Activated CD4-positive, alpha-beta T cell treated with anti-CD3 and anti-CD28 coated beads, Interleukin-10, Interleukin-2, amounts not matched to agents 100 ng/mL and 50 ng/mL, durations not matched to agents 16 hours and 8 hours (primary cell): ENCODE measurements at places on chromosomes 5 and 9.

- DNase-seq: peak; percentile 85
Observed at GRCh38 chr5:157602505-157602904, 26.9 kb upstream of the ADAM19 start.

DNA sequence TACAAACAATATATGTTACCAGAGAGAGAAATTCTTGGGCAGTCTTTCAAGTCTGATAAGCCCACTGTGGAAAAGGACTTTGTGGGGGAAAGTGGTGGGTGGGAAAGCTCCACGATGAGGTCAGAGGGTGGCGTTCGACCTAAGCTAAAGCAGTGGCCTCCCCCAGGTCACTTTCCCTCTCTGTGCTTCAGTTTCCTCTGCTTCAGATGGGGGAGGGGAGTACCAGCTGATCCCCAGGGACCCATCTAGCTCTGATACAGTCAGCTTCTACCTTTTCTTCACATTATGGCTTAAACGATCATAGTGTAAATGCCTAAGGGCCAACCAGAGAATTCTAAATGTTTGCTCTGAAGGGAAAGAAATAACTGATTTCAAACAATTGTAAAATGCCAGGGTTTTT is 36.6 kb upstream of the ARSB start:
- no peak for DNase-seq

GRCh38 chr9:81579381-81579780 is 110.0 kb downstream of the TLE1 start:
- no peak for DNase-seq

DNA sequence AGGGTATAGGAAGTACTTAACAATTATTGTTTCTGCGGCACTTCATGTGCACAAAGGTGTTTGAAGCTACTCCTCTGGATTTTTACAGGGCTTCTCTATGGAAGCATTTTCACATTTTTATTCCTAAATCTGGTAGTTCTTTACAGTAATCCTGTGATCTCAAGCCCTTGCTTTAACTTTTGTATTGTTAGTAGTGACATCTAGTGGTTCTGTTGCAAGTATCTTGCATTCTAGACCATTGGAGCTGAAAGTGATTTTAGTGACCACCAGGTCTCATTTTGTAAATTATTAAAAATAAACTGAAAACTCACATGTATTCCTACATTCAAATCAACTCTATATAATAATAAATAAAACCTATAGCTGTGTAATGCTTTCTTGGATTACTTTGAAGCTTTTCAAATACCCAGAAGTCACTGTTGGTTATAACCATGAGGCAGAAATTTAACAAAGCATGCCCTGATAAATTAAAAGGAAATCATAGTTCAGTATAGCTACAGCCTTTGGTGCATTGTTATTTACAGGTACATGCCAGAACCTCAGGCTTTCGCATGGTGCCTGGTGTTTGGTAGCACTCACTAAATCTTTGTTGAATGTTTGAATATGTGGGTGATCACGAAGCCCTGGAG is 18.9 kb downstream of the RPS23 start:
- no peak for DNase-seq

DNA sequence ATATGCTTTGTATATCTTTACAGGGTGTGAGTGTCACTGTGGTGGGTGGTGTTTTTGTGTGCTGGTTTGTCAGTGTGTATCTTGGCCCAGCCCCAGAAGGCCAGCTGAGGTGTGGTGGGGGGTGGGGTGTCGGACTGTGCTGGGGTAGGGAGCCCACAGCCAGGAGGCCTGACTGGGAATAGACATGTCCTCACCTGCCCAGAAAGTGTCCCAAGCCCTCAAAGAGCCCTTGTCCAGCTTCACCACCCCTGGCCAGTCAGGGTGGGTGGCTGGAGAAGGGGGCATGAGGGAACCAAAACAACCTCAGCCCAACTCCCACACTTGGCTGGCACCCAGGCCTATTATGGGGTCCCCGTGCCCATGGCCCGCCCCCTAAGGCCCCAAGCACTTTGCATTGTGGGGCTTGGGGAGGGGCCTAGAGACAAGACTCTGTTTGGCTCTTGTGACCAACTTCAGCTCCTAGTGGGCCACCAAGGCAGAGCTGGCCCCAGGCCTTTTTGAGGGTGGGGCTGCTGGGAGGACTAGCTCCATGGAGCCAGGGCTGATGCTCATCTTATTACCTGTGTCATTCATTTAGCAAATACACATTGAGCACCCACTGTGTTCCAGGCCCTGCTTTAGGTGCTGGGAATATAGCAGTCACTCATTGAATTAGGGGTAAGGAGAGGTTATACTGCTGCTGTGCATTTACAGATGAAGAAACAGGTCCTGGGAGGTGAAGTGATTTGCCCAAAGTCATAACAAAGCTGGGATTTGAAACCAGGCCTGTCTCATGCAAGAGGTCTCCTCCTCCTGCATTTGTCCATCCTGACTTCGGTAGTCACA is 56.2 kb upstream of the PSD2 start:
- DNase-seq: no peak

DNA sequence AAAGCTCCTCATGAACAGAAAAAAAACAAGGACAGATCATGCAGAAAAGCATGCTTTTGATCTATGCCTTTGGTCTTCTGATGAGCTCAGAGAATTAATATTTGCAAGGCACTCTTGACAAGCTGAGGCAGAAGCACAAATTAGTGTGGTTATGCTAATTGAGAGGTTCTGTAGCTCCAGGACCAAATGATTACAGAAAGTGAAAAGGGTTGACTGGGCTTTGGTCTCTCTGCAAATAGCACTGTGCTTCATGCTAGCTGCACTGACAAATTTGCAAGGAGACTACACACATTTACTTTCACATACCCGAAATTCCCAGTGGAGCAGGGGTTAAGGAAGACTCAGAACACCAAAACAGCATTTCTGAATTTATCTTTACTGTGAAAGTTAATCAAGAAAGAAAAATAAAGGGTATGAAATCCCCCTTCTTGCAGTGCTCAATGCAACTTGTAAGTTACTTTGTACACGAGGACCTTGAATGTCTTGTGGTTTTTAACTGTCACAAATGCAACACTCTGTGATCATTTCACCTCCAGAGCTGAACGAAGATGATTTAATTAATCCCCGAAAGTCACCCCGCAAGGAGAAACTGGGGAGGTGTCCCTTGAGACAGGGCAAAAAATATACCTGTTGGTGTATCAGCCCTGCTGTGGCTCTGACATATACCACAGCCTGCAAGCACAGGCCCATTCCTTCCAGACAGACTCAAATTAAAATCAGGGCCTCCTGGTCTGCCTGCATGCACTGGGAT is 11.9 kb downstream of the RAPGEF1 start:
- peak; percentile 86 for DNase-seq

GRCh38 chr5:180201051-180201987 is 7.7 kb downstream of the RASGEF1C start:
- no peak for DNase-seq

DNA sequence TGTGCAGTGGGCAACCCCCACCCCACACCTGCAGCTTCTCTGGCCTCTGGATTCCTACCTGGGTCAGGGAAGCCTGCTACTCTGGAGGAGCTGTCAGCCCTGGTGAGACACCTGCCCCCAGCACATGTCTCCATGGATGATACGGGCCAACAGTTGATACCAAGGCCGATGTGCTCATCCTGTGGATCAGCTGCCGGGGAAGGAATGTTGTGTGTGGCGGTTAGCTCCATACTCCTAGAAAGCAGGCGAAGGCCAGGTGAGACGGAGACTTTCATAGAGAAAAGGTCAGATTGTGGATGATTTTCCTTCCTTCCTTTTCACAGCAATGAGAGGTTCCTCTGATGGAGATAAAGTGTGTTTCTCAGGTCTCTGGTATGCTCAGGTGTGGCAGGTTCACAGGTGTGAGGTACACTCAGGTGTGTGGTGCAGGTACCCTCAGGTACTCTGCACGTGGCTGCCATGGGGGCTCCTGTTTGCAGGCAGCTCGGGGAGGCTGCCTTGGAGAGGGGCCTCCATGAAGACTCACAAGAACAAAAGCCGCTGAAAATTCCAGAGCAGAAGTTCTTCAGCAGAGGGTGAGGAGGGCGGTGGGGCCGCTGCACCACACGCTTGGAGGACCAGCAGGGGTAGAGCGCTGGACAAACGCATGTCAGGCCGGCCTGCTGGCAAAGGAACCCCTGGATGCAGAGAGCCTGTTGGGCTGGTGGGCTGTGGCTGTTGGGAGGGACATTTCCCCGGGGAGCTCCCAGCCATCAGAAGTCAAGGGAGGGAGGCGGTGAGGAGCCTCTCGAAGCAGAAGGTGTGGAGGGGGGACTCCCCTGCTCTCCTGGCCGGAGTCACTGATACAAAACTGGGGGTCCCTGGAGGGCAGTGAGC is 5.1 kb upstream of the AHRR start:
- DNase-seq: no peak

- DNase-seq: peak; percentile 46
Observed at GRCh38 chr5:64811050-64811640, 42.4 kb downstream of the CWC27 start.

GRCh38 chr5:75933489-75933888 is 149.7 kb upstream of the SV2C start:
- DNase-seq: no peak

DNA sequence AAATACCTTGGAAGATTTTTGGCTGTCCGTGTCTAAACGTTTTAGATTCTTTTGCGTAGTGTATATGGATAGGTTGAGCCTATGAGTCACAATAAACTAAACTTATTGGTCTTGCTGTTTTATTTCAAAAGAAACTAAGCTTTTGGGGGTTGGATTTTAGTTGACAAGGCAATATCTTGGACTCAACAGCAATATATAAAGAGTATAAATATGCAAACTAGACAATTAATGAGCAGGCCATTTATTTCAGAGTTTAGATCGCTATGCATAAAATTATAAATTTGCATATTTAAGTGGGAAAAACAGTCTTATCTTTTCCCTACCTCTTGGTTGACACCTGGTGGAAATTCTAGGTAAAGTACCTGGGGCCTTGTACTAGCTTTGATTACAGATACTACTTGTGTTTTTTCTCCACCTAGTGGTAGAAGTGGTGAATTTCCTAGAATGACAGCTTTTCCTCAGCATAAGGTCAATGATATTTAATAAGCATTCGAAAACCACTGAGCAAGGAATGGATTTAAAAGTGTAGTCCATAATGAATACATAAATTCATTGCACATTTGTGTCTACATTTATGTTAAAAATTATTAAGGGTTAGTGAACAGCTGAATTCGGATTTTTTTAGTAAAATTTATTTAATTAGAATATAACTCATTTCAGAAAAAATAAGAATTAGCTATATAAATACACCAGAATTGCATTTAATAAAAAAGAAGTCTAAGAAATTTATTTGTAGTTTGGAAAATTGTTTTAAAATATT is 1.7 kb upstream of the ARRDC3 start:
- DNase-seq: peak; percentile 91

GRCh38 chr5:177419046-177419445 is 7.4 kb upstream of the GRK6 start:
- no peak for DNase-seq

GRCh38 chr5:176844281-176844680 is 33.9 kb downstream of the UNC5A start:
- DNase-seq: no peak

DNA sequence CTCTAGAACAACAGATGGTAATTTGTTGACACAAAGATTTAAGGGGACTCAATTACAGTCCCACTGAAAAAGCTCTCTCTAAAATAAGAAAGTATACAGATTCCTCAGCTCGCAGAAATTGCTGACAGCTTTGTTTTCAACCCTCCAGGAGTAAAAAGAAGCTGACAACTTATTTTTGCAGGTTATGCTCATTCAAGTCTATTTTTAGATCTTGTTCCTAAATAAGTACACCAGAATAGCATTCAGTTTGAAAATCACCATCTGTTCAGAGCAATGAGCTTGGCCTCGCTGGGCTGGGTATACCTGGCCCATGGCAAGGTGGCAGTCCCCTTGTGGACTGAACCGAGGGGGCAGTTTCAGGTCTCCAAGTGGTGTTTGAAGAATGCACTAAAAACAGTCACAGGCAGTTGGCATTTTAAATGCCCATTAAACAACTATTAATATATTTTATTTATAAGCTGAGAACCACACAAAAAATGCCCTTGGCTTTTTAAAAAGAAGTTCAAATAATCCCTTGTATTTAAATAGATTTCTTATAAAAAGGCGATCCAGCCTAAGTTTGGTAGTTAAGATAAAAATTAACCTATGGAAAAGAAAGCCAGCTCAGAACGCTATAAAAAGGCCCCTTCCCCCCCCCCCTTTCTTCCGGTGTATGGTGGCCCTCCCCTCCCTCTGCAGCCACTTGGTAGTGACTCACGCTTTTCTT is 169.2 kb downstream of the AUH start:
- DNase-seq: peak; percentile 32

- no peak for DNase-seq
Observed at GRCh38 chr5:8683496-8683895, 814.5 kb downstream of the MTRR start.

- no peak for DNase-seq
Observed at GRCh38 chr5:101435768-101436167, 532.7 kb upstream of the ST8SIA4 start.

GRCh38 chr5:111425205-111425604 is 87.1 kb downstream of the STARD4 start:
- no peak for DNase-seq

- no peak for DNase-seq
Observed at GRCh38 chr9:84379740-84380139, 39.2 kb upstream of the SLC28A3 start.

DNA sequence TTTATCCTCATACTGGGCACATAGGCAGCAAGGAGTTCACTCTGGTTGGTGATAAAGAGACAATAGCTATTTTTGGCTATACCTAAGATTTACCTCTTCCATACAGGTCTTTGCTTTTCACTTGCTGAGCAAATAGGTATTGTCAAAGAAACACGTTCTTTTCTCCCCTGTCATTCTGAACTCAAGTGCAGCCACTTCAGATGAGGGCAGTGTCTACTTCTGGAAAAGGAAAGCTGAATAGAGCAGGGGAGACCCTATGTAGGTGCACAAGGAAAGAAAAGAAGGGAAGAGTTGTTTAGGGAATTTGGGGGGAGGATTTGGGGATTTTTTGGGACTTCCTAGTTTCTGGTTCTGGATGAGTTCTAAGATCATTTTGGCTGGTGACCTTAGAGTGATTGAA is 109.6 kb downstream of the ATP10B start:
- no peak for DNase-seq

DNA sequence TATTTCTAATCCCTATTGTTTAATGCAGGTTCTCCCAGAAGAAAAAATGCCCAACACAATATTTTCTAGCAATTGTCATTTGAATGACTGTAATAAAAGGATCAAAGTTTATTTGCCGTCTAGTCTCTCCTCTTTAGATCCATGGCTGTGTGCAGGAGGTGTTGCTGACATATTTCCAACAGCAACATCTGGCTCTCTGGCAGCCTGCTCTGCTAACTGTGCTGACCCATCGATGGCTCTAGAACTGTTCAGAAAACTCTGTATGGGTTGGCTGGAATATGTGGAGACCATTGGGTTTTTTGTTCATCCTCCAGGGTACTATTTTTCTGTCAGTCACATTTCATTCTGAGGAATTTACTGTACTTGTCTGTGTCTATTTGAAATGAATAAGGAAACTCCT is 202.0 kb upstream of the SLC27A6 start:
- no peak for DNase-seq

- no peak for DNase-seq
Observed at GRCh38 chr5:143176048-143176447, 227.4 kb downstream of the NR3C1 start.

GRCh38 chr9:134264169-134264568 is 62.1 kb upstream of the RXRA start:
- no peak for DNase-seq

GRCh38 chr9:8062459-8062858 is 262.9 kb upstream of the DMAC1 start:
- DNase-seq: no peak

- no peak for DNase-seq
Observed at GRCh38 chr5:10519729-10520128, 44.1 kb upstream of the ANKRD33B start.

- no peak for DNase-seq
Observed at GRCh38 chr5:167587772-167588437, 703.5 kb upstream of the WWC1 start.

GRCh38 chr5:161763571-161763970 is 78.0 kb downstream of the GABRA6 start:
- no peak for DNase-seq
